ENCODE measurements at places on chromosomes 3 and 15.

- no peak for DNase-seq
Measured at GRCh38 chr15:76199106-76200082, 111.9 kb downstream of the ETFA start.

DNA sequence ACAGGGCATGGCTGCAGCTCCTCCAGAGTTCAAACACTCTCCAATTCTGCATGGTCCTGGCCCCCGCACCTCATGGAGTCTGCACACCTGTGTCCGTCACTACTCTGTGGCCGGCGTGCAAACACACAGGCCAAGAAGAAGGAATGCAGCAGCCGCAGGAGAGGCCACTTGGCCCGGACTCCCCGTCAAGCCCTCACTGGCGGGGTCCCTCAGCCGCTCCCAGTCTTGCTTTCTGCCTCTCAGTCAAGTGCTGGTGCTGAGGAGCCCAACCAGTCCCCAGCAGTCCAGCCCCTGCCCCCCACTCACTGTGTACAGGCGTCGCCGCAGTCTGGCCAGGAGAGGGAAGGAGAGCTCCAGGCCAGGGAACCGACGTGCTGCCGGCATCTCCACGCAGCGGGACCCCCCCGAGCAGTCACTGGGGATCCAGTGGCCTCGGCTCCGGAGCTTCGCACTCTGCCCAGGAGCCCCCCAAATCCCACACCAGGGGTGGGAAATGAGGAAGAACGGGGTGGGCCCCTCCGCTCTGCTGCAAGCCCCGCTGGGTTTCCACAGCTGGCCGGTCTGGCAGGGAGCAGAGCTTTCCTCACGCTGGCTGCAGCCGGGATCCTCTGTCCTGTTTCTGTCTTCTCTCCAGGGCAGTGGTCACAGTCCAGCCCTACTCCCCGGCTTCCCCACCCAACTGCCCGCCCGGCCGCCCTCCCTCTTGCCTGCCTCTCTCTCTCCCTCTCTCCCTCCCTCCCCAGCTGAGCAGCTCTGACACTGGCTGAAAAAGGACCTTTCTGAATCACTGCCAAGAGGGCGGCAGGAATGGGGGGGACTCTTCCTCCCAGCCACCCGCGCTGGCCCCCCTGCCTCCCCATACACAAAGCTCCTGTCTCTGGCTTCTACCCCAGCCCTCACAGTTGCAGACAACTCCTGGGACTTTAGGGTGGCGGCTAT, 16.0 kb downstream of the TNK2 start:
- DNase-seq: no peak

DNA sequence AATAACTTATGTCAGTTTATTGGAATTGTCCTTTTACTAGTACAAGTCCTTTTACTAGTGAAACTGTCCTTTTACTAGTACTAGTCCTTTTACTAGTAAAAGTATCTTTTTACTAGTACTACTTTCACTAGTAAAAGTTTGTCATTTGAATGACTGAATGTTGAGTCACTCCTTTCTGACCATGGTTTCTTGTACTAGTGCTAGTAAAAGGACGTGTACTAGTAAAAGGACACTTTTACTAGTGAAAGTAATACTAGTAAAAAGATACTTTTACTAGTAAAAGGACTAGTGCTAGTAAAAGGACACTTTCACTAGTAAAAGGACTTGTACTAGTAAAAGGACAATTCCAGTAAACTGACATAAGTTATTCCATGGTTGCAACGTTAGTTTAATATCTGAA, 96.3 kb downstream of the ZMAT3 start:
- DNase-seq: no peak

- DNase-seq: no peak
Measured at GRCh38 chr3:43793648-43794372, 103.1 kb downstream of the ABHD5 start.

- no peak for DNase-seq
Measured at GRCh38 chr15:88664151-88664778, 25.4 kb downstream of the ISG20 start.

GRCh38 chr3:149881879-149882278, 68.9 kb downstream of the RNF13 start:
- no peak for DNase-seq

DNA sequence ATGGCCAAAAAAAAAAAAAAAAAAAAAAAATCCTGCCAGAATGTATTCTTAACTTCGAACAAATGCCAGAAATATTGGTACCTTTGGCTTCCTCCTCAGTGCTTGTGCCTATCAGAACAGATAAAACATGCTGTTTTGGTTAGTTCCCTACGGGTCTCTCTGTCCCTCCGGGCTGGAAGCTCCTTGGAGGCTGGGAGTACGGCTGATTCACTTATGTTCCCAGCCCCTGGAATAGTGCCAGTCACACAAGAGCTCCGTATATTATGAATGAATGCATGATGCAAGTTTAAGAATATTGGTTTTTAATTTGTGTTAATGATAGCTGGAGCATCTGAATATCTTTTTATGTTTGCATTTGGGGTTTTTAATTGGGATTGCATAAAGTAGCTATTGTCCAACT, 44.0 kb downstream of the NR2F2 start:
- no peak for DNase-seq

DNA sequence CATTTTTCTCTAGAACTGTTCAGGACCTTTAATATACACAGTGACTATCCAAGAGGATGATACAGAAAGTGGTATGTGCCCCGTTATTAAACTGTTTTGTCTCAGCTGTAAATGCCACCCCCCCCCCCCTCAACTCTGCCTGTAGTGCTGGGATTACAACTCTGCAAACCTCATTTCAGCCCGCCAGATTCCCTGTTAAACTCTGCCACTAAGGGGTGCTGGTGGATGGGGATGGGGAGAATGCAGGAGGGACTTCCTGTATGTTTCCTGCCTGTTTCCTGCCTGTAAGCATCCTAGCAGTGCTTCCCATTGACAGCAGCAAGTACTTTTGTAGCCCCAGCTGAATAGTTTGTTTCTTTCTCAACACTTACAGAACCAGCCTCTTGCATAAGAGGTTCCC, 301.7 kb upstream of the RORA start:
- DNase-seq: no peak

DNA sequence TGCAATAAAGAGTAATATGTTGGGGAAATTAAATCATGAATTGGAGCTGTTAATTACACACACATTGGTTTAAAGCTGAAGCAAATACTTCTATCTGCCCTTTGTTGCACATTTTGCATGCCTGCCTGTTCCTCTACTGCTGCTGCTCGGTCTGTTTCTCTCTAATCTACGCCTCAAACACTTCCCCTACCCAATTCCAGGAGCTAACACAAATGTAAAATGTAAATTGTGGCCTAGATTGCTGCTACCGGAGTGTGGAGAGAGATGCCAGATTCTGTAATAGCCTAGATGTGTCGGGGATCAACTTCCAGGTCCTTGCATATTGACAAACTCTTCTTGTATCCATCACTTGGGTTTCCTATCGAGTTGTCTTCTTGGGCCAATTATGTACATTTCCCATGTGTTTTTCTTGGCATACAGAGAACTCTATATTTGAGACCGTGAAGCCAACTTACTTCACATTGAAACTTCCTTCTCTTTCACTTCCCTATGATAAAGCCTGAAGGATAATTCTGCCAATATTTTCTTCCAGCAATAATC, 450.4 kb upstream of the NR2F2 start:
- no peak for DNase-seq

DNA sequence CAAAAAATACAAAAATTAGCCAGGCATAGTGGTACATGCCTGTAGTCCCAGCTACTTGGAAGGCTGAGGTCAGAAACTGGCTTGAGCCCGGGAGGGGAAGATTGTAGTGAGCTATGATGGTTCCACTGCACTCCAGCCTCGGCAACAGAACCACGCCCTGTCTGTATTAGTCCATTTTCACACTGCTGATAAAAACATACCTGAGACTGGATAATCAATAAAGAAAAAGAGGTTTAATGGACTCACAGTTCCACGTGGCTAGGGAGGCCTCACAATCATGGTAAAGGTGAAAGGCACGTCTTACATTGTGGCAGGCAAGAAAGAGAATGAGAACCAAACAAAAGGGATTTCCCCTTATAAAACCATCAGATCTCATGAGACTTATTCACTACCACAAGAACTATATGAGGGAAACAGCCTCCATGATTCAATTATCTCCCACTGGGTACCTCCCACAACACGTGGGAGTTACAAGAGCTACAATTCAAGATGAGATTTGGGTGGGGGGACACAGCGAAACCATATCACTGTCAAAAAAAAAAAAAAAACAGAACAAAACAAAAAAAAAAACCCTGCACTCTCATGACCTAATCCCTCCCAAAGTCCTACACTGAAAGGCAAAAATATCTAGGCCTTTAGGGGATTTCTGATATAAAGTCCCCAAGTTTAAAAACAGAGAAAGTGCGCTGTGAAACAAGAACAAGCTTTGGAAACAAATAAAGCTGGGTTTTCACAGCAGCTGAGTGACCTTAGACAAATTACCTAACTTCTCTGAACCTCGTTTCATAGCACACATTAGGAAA, 224.7 kb downstream of the IGSF11 start:
- no peak for DNase-seq

- DNase-seq: no peak
Measured at GRCh38 chr3:42562047-42562907, 19.5 kb downstream of the SEC22C start.

- DNase-seq: no peak
Measured at GRCh38 chr3:172622916-172623700, 87.8 kb downstream of the NCEH1 start.

DNA sequence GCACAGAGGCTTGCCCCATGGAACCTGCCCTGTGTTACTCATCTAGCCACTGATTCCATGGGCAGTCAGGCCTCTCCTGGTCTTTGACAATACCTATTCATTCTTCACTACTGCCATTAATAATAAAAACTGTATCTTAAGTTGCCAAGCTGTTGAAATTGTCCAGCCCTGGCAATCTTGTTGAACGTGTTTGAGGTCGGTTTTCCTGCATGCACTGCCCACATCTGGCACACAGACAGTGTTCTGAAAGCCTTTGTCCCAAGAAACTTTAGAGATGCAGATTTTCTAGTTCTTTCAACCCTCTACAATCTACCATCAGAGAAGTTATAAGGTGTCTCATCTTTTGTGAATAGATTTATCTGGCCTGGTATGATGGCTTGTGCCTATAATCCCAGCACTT, 567.2 kb upstream of the NECTIN3 start:
- DNase-seq: no peak

DNA sequence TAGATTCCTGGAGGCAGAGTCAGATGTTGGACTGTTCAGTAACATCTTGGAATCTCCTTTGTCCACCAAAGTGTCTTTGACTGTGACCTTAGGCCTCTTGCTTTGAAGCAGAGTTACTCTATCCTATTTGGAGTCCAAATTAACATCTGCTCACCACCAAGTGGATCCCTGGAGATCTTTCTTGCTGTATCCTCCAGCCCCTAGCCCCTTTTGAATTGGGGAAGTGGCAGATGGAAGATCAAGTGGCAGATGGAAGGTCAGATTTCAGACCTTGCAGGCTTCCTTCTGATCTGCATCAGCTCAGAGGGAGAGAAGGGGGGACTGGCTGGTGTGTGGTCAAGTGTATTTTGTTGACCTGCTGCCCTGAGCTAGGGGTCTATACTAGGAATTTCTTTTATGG, 125.0 kb upstream of the ROPN1 start:
- DNase-seq: no peak

DNA sequence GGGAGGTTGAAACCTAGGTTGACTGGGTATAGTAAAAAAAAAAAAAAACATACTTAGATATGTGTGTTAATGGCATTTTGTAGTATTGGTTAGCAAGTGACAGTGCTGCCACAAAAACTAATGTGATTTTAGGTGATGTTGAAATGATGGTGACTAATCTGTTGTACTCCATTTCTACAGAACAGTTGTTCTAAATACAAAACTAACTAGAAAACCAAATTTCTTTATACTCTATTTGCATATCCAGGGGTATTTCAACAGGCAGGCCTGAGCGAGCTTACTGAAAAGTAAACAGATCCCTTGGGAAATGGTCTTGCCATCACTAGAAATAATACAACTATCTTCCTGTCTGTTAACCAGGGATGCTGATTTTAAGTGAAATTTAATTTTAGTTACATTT, 20.5 kb downstream of the TSC22D2 start:
- DNase-seq: no peak

DNA sequence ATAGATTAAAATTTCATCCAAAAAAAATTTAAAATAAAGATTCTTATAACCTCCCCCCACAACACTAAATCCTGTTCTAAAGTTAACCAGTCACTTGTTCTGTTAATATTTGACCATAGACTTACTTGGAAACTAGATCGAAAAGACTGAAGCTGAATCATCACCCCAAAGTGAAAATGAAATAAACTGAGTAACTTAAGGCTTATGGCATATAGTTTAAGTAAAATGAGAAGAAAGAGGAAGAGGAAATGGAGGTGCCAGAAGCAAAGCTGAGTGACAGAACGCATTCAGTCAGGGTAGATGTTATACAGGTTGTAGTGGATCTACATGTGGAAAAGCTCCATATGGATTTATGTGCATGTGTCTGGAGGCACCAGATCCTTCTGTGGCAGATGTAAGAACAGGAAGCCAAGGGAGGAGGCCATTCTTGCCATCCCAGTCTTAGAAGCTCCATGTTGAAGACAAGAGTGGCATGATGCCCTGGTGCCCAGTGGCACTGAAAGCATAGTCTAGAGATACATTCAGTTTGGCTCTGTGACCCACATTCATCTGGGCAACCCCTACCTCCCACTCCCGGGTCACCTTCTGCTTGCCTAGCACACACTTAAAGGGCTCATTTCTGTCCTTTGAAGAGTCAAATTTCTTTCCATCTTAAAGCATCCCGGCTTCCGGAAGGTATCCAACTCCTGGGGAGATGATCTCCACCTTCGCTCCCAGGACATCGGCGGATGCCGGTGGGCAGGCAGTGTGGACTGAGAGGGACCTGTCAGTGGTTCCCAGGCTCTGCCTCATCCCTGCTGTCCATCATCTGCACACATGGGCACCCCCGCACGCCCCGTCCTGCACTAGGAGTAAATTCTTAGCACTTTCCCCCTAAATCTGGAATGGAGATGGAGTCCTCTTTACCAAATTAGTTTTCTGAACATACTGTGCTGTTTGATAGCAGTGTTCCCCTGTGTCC, 90.8 kb downstream of the NEO1 start:
- no peak for DNase-seq

GRCh38 chr3:85781806-85782205, 823.0 kb downstream of the CADM2 start:
- no peak for DNase-seq

- no peak for DNase-seq
Measured at GRCh38 chr3:18531662-18532061, 106.5 kb upstream of the SATB1 start.

DNA sequence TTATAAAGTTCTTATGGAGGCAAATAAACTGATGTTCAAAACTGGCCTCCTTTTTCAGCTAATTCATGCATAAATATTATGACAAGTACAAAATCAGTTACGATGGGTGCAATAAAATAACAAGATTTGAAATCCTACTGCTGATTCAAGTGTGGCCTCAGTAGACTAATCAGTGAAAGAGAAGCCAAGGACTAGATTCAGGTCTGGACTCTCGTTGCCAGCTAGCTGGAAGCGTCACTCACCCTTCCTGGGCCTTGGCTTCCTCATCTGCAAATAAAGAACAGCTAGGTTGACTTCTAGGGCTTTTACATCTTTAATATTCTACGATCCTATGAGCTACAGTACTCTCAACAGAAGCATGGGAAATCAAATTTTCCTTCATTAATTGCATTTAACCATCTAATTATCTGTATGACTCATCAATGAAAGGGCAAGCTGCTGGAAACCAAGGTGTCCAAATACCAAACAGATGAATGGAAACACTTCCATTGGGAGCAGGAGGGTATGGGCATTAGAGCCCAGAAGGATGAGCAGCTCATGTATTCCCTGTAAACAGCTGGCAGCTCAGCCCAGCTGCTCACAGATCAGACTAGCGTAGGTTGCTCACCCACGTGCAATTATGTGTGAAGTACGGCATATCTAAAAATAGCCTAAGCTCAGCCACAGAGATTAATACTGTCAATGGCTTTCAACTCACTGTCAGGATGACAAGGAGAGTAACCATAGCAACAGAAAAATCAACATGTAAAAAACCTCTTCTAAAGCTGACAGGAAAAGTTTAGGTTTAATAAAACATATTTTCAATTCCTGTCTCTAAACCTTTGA, 294.8 kb downstream of the PLCL2 start:
- no peak for DNase-seq

All from fibroblast of skin of left biceps (primary cell).